ENCODE measurements at places on chromosomes 4 and X.

GRCh38 chr4:141058591-141059512, 74.4 kb downstream of the RNF150 start:
- no peak overlapping the region for H3K4me3 ChIP-seq
- no peaks in the 10 kb centered on the region for H3K4me1 ChIP-seq
- DNase-seq: no peak
- H3K27ac ChIP-seq: no peak overlapping the region
- H3K27me3 ChIP-seq: no peaks in the 10 kb centered on the region

DNA sequence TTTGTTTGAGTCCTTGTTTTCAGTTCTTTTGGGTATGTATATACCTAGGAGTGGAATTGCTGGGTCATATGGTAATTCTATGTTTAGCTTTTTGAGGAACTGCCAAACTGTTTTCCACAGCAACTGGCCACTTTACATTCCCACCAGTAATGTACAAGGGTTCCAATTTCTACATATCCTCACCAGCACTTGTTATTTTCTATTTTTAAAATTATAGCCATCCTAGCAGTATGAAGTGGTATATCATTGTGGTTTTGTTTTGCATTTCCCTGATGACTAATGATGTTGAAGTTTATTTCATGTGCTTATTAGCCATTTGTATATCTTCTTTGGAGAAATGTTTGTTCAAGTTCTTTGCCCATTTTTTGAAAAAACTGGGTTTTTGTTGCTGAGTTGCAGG, 39.6 kb downstream of the TMEM164 start:
- no peaks in the 10 kb centered on the region for H3K27me3 ChIP-seq
- no peak overlapping the region for H3K4me3 ChIP-seq

GRCh38 chrX:18709833-18710232, 2.4 kb downstream of the PPEF1 start:
- no peak for DNase-seq
- H3K27ac ChIP-seq: no peak overlapping the region
- H3K4me3 ChIP-seq: no peak overlapping the region

- no peaks in the 10 kb centered on the region for H3K36me3 ChIP-seq
- H3K4me1 ChIP-seq: no peaks in the 10 kb centered on the region
- no peak overlapping the region for H3K4me3 ChIP-seq
- DNase-seq: no peak
Measured at GRCh38 chrX:24117258-24117657, 32.3 kb upstream of the ZFX start.

DNA sequence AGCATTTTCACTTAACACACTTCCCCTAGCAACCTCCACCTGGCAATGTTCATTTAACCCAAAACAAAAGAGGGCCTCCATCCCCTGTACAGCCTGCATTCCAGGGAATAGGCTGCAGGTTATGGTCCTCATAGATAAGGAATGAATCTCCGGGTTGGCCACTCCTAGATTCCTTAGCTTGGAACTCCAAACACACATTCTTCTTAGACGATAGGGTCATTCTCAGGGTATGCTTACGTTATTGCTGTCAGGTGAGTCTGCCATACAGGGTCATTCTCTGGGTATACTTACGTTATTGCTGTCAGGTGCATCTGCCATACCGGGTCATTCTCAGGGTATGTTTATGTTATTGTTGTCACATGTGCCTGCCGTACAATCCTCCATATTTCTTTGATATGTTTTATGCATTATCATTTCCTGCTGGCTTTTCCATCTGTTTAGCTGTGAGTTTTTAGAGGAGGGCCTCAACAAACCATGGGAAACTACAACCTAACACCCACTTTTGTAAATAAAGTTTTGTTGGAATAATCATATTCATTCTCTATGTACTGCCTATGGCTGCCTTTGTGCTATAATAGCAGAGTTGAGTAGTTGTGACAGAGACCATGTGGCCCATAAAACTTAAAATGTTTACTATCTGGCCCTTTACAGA, 8.2 kb upstream of the AFF1 start:
- no peak overlapping the region for H3K27ac ChIP-seq
- H3K4me3 ChIP-seq: no peak overlapping the region
- no peaks in the 10 kb centered on the region for H3K27me3 ChIP-seq
- no peaks in the 10 kb centered on the region for H3K36me3 ChIP-seq
- H3K4me1 ChIP-seq: no peaks in the 10 kb centered on the region

DNA sequence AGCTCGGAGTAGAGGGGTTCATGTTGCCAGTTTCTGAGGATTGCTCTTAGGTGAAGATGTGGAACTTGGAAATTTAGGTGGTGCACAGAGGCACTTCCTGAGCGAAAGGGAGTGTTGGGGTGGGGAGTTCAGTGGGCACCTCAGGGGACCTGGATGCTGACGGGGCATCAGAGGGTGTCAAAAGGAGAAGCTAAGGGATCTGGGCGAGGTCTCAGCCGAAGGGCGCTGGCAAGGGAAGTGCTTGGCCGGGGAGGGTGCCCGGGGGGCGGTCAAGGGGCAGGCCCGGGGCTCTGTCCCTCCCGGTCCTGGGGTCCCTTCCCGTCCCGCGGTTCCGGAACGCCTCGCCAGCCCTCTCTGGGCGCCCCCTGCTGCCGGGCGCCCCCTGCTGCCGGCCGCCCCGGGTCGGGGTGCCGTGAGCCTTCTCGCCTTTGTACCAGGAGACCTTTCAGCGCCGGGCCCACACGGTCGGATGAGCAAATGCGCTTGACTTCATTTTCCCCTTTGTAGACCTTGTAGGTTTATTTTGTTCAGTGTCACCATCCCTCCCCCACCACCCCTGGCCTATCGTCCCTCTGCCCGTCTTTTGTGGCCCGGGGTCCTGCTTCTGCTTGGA, 3.0 kb upstream of the PHOX2B start:
- peak; percentile 78 for DNase-seq
- no peaks in the 10 kb centered on the region for H3K36me3 ChIP-seq
- no peaks in the 10 kb centered on the region for H3K4me1 ChIP-seq

- DNase-seq: no peak
- no peaks in the 10 kb centered on the region for H3K27me3 ChIP-seq
- no peaks in the 10 kb centered on the region for H3K36me3 ChIP-seq
- H3K27ac ChIP-seq: no peak overlapping the region
Measured at GRCh38 chr4:128256539-128256938, 31.1 kb downstream of the PGRMC2 start.

- H3K27me3 ChIP-seq: no peaks in the 10 kb centered on the region
- no peaks in the 10 kb centered on the region for H3K36me3 ChIP-seq
- DNase-seq: no peak
- no peak overlapping the region for H3K4me3 ChIP-seq
- H3K4me1 ChIP-seq: no peaks in the 10 kb centered on the region
Measured at GRCh38 chr4:178808106-178808505, 1365.9 kb upstream of the AGA start.

DNA sequence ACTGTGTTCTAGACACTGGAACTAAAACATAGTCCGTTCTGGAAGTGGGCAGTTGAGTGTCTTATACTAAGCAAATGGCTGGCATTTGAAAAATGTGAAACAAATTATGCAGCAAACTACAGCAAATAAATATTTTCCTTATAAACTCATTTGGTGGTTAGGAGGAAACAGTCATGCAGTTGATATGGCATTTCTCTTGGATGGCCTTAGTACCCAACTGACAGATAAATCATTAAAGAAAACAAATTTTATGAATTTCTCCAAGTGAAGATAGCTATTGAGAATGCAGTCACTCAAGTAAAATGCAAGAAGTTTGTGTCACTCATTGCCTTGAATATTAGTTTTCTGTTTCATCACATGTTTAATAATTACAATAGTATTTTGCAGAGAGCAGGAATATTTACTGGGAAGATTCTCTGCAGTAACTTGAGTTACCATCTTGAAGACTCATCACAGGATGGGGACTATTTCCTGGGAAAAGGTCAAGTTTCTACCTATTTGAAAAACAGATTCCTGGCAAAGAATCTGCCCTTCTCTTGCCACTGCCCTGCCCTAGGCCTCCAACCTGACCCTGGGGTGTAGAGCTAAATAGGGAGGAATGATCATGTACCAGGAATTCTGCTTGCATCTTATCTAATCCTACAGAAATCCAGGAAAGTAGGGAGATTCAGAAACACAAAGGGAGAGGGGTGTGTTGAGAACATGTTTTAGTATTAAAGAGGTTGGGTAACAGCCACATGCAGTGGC, 105.9 kb downstream of the SH3RF1 start:
- H3K36me3 ChIP-seq: no peaks in the 10 kb centered on the region
- H3K4me1 ChIP-seq: peaks cover 51% of the 10 kb centered on the region
- peak overlapping the region; percentile 74 for H3K27ac ChIP-seq
- no peaks in the 10 kb centered on the region for H3K27me3 ChIP-seq
- DNase-seq: no peak

DNA sequence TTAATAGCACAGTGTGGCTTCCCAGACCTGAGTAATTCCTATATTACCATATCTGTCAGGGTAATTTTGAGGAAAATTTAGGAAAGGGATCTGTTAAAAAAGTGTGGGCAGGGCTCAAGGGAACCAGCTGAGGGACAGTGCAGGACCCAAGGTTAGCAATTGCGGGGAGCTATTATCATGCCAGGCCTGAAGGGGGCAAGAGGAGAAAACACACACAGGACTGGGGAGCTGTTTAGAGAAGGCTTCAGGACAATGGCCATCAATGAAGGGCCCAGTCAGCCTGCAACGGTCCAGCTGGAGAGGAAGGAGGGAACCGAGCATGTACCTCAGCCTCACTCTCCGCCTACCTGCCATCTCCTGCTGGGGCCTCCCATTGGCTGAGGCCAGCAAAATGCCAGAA, 19.0 kb upstream of the NHS start:
- no peaks in the 10 kb centered on the region for H3K36me3 ChIP-seq
- no peaks in the 10 kb centered on the region for H3K27me3 ChIP-seq
- no peak overlapping the region for H3K4me3 ChIP-seq
- H3K4me1 ChIP-seq: no peaks in the 10 kb centered on the region

- H3K27ac ChIP-seq: no peak overlapping the region
- H3K4me3 ChIP-seq: no peak overlapping the region
- peak; percentile 62 for DNase-seq
- no peaks in the 10 kb centered on the region for H3K27me3 ChIP-seq
- H3K4me1 ChIP-seq: no peaks in the 10 kb centered on the region
- H3K36me3 ChIP-seq: no peaks in the 10 kb centered on the region
Measured at GRCh38 chrX:74382613-74383012, 38.7 kb upstream of the SLC16A2 start.

DNA sequence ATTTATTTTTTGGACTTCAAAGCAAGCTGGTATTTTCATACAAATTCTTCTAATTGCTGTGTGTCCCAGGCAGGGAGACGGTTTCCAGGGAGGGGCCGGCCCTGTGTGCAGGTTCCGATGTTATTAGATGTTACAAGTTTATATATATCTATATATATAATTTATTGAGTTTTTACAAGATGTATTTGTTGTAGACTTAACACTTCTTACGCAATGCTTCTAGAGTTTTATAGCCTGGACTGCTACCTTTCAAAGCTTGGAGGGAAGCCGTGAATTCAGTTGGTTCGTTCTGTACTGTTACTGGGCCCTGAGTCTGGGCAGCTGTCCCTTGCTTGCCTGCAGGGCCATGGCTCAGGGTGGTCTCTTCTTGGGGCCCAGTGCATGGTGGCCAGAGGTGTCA, 15.3 kb downstream of the FGFR3 start:
- DNase-seq: no peak
- no peaks in the 10 kb centered on the region for H3K4me1 ChIP-seq
- no peak overlapping the region for H3K4me3 ChIP-seq
- H3K27ac ChIP-seq: no peak overlapping the region

- no peak overlapping the region for H3K27ac ChIP-seq
- no peak overlapping the region for H3K4me3 ChIP-seq
- H3K36me3 ChIP-seq: no peaks in the 10 kb centered on the region
- H3K4me1 ChIP-seq: no peaks in the 10 kb centered on the region
- H3K27me3 ChIP-seq: no peaks in the 10 kb centered on the region
Measured at GRCh38 chr4:122065915-122066314, 86.2 kb upstream of the BLTP1 start.

GRCh38 chrX:11209798-11210414, 83.3 kb upstream of the AMELX start:
- H3K36me3 ChIP-seq: no peaks in the 10 kb centered on the region
- no peaks in the 10 kb centered on the region for H3K4me1 ChIP-seq
- H3K4me3 ChIP-seq: no peak overlapping the region

- no peaks in the 10 kb centered on the region for H3K27me3 ChIP-seq
- H3K4me3 ChIP-seq: no peak overlapping the region
- no peak for DNase-seq
- no peaks in the 10 kb centered on the region for H3K36me3 ChIP-seq
- no peak overlapping the region for H3K27ac ChIP-seq
- H3K4me1 ChIP-seq: peaks cover 2% of the 10 kb centered on the region
Measured at GRCh38 chr4:152523731-152524130, 12.2 kb downstream of the FBXW7 start.

- H3K27ac ChIP-seq: no peak overlapping the region
- no peak overlapping the region for H3K4me3 ChIP-seq
- no peak for DNase-seq
- no peaks in the 10 kb centered on the region for H3K4me1 ChIP-seq
Measured at GRCh38 chrX:150527108-150527507, 41.3 kb upstream of the MTM1 start.

- no peaks in the 10 kb centered on the region for H3K27me3 ChIP-seq
- DNase-seq: no peak
- H3K4me1 ChIP-seq: no peaks in the 10 kb centered on the region
- H3K27ac ChIP-seq: no peak overlapping the region
- H3K4me3 ChIP-seq: no peak overlapping the region
Measured at GRCh38 chr4:17448689-17449088, 63.2 kb downstream of the QDPR start.

DNA sequence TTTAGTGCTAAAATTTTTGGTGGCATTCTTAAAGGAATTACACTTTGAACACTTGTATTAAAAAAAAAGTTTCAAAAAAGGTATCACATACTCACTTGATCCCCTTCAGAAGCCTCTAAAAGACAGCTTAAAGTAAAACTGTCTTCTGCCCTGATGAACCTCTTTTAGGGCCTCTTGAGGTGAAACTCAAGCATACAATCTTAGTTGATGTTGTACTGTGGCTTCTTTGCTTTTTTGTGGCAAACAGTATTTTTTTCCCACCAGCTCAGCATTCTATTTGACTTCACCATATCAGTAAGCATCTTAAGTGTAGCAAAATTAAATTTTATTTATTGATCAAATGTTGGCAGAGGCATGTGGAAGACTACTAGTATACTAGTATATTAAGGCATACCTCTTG, 13.7 kb downstream of the SEC24B start:
- peaks cover 40% of the 10 kb centered on the region for H3K36me3 ChIP-seq
- H3K27ac ChIP-seq: no peak overlapping the region
- no peak overlapping the region for H3K4me3 ChIP-seq
- no peaks in the 10 kb centered on the region for H3K4me1 ChIP-seq

- peak overlapping the region; percentile 56 for H3K4me3 ChIP-seq
- H3K27me3 ChIP-seq: peaks cover 10% of the 10 kb centered on the region
- H3K36me3 ChIP-seq: no peaks in the 10 kb centered on the region
Measured at GRCh38 chrX:69285401-69285877, 120.2 kb upstream of the PJA1 start.

- DNase-seq: peak; percentile 25
- no peaks in the 10 kb centered on the region for H3K4me1 ChIP-seq
- no peak overlapping the region for H3K27ac ChIP-seq
Measured at GRCh38 chrX:64894454-64895038, 81.7 kb downstream of the ZC4H2 start.

Data from SK-N-SH (cell line).